SIG-M5 (cell line): ENCODE measurements at places on chromosomes 12 and 14.

GRCh38 chr12:32617534-32617933 is 61.6 kb upstream of the DNM1L start:
- no peak for DNase-seq

- no peak for DNase-seq
These were observed 57.7 kb downstream of the RESF1 start for GRCh38 chr12:32016680-32017482.

- DNase-seq = no peak
These were observed 388.6 kb downstream of the GLT1D1 start for GRCh38 chr12:129241852-129242251.

GRCh38 chr12:47650469-47650868 is 55.4 kb downstream of the RPAP3 start:
- DNase-seq = no peak

- DNase-seq = no peak
These were observed 320.8 kb downstream of the MED13L start for GRCh38 chr12:115956659-115957058.

DNA sequence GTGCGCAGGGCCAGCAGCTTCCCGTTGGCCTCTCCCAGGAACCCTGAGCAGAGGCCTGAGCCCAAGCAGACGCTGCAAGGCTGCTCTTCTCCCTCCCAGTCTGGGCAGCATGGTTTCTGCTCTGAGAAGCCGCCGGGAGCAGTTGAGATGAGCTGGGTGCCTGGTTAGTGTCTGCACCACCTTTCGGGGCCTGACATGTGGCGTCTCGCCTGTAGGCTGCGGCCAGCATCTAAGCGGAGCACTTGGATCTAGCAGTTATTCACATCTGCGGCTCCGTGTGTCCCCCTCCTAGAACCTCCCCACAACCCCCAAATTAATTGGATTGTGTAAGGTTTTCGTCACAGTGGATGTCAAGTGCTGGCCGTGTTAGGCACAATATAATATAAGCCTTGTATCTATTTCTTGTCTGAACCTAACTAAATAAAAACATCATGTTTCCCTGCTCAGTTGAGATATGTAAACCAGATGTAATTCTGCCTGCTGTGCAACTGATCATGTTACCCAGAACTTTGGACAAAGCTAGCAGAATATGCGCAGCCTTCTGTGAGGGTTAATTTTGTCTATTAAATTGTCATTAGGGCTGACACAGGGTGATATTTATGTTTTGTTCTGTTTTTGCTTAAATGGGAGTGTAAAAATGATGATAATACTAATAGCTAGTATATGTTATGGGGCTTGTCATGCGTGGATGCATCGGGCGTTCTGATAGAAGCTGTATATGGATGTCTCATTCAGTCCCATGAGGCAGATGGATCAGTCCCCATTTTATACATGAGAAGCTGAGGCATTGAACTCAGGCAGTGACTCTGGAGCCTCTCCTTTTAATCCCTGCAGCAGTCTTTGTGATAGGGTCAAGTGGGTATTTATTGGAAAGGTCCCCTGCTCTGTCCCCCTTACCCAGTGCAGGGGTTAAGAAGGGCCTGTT is 45.8 kb downstream of the ELK3 start:
- no peak for DNase-seq

- no peak for DNase-seq
These were observed 23.8 kb upstream of the MBIP start for GRCh38 chr14:36344211-36344610.

DNA sequence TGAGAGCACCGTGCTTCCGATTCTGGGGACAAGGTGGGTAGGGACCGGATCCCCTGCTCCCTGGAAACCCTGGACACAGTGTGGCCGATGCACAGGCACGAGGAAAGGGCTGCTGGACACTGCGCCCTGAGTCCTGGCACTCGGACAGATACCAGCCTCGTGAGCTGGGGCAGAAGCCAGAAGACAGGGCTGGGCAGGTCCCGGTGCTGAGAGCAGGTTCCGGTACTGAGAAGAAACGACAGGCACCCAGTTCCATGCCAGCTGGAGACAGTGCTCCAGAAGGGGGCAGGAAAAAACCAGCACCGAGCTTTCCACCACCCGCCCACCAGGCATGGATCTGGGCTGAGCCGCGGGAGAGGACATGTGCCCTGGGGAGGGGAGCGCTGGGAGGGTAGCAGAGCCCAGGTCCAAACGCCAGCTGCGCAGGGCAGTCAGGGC is 6.5 kb downstream of the XRCC3 start:
- DNase-seq = no peak

DNA sequence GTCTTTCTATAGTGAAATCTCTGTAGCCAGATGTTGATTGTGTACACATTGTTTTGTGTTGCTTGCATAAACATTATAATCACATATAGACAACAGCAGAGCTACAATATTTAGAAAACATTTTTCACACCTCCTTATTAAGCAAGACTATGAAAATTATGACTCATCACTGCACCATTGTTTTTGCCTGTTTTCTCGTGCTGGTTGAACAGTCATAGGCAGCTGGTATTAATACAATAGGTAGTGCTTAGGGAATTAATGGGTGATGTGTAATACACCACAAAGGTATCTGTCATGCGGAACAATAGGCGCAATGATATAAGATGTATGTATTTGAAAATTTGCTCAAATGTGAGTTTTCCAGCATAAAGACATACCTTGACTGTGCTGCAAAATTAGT is 449.3 kb downstream of the FOXG1 start:
- no peak for DNase-seq

GRCh38 chr12:23855813-23856212 is 93.7 kb downstream of the SOX5 start:
- no peak for DNase-seq

GRCh38 chr14:85528080-85528896 is 1.7 kb upstream of the FLRT2 start:
- DNase-seq = no peak

DNA sequence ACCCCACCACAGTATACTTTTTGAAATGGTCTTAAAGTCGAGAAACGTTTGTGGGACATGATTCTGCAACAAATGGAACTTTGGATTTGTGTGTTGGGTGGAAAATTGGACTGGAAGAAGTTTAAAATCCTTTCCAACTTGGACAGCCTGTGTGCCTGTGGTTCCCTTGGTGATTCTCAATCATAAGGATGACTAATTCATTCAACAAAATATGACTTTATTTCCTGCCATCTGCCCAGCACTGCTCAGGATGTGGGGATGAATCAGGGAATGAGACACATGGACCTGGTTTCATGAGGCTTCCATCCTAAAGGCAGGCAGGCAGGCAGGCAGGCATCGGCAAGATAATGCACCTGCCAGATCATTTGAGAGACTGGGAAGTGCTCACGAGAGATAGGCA is 57.3 kb upstream of the TMEM132D start:
- no peak for DNase-seq

- DNase-seq = no peak
These were observed 2.8 kb downstream of the CARMIL3 start for GRCh38 chr14:24054646-24055045.

- DNase-seq = no peak
These were observed 106.2 kb downstream of the DAAM1 start for GRCh38 chr14:59294662-59294992.

DNA sequence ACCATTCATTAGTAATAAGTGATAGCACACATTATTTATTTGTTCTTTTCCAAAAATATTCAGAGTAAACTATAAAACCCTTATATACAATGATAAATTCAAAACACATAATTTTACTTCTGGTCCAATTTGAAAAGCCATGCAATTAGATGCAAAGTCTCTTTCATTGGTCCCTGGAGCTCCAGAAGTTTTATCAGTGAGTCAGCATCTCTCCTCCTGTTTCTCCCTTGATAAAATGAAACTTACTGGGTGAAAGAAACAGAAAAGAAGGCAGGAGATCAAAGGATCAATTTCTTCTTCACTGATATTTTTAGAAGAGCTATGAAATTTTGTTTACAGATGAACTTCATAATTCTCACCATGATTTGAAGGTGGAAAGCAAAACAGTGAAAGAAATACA is 47.5 kb downstream of the IFNG start:
- DNase-seq = no peak

DNA sequence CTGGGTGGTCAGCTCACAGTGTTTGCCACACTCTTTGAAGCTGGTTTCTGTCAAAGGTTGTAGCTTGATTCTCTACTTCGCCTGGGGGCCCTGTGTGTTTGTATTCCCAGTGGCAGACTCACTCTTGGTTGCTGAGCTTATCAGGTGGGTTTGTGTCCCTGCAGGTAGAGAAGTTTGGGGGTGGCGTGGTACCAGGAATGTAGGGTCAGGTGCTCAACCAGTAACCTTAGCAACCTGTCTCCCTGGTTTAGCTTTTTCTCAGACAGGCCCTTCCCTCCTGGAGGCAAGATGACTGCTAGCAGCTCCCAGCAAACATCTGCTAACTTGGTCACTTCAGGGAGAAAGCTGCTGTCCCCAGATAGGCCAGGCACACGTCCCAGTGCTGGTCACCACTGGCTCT is 352.2 kb downstream of the AACS start:
- no peak for DNase-seq

DNA sequence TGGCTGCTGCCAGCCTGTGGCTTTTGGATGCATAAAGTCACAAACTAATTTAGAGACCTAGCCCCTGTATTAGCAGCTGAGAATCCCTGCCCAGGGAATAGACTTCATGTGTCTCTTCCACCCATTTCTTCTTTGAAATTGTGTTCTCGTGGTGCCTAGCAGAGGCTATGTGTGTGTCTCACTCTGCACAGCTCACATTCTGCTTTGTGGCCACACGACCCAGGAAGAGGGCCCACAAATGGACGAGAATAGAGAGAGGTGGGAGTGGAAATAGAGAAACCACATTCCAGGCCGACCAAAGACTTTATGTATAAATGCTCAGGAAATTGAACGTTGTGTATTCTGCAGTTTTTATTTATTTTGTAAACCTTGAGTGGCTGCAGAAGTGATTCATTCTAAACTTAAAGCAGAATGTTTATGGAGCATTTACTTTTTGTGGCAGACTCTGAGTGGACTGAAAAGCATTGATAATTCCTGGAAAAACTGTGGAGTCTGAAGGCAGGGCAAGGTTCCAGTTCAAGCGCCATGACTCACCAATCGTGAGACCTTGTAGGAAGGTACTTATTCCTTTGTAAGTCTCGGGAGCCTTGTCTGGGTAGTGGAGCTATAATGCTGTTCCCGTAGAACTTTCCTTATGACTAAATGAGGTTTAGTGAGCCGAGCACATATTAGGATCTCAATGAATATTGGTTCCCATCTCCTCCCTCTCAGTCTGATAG is 9.1 kb downstream of the B4GALNT3 start:
- DNase-seq = no peak

DNA sequence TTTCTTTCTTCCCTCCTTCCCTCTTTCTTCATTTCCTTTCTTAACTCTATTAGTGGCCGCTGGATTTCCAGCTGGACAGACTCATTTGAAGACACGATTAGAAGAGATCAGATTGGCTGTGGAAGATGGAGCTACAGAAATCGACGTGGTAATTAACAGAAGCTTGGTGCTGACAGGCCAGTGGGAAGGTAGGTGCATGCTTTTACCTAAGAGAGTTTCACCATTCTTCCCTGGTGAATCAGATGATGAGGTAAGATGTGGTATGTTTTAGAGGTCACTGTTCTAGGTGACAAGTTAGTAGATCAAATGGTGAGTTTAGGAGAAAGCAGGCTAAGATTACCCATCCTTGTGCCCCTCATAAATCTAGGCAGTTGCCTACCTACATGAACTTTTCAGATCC is 51.6 kb downstream of the DERA start:
- DNase-seq = no peak
